ENCODE measurements at places on chromosomes 12 and 14.

DNA sequence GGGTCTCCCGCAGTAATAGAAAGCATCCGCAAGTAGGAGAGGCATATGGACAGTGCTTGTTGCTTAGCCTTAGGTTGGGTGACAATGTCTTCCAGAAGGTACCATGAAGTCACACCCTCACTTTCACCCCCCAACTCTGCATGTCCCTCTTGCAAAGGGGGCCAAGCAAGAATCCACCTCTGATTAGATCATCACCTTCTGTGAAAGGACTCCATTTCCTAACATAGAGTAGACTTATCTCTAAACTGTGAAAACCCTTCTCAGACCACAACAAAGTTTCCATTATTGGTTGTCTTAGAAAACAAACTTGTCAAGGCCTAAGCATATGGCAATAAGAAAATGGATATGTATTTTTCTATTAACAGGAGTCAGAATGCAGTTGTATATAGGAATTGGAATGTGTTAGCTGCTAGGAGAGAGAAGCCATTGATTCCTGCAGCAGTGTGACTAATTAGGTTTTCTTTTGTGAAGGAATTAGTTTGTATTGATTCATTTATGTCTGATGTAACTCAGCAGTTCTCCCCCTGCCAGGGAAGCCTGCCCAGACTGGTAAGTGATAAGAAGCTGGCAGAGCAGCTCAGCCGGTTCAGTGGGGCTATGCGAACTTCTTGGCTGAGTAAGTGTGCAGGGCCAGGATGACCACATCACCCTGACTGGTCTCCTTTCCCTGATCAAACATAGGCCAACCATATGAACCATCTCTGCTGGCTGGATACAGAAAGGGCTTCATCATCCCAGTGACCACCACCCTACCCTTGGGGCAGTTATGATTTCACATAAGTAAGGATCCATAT is 107.3 kb upstream of the CCDC196 start:
- DNase-seq: no peak

DNA sequence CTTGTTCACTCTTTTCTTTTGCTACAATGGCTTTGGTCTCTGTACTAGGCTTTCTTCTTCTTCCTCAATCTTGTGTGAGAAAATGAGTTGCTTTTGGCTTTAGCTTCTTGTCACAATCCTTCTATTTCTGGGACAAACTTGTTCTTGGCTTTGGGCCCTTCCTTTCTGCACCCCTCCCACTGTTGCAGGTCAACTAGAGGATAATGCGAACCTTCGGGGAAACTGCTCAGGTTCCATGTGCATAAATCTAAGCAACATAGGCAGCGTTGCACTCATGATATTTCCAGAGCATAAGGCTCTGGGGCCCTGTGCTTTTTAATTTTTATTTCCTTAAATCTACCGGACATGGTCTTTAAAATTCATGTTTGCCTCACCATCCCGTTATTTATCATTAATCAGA is 89.8 kb upstream of the LRIG3 start:
- DNase-seq: no peak

GRCh38 chr12:29889737-29890136 is 106.0 kb upstream of the TMTC1 start:
- peak; percentile 67 for DNase-seq

GRCh38 chr12:68007033-68007432 is 17.8 kb downstream of the IFNG-AS1 start:
- DNase-seq: no peak

DNA sequence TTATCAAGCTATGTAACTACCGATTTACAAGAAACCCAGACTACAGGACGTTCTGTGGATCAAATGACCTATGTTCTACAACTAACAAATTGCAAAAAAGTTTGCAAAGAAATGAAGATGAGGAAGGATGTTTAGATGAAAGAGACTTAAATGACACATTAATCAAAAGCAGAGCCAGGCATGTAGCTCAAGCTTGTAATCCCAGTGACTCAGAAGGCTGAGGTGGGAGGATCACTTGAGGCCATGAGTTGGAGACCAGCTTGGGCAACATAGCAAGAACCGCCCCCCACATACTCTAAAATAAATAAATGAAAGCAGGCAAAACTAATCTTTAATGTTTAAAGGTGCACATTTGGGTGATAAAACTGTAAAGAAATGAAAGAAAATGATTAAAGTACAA is 331.9 kb downstream of the BTG1 start:
- DNase-seq: no peak

GRCh38 chr12:87794854-87795253 is 234.3 kb downstream of the C12orf50 start:
- DNase-seq: no peak

DNA sequence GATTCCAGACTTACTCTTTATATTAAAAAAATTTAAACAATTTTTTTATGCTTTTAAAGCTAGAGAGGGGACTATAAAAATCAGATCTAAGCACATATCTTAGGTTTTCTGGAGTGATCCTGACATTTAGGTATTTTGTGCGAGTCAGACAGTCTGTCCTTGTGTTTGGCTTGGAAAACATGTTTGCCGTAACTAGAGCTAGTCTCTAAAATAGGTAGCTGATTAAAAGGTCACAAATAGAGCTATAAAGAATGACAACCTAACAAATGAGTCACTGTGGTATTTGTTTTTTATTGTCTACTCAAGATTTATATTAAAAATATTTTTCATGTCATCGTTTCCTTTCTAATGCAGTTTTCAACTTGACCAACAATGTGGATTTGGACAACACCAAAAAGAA is 73.4 kb downstream of the MNAT1 start:
- no peak for DNase-seq

DNA sequence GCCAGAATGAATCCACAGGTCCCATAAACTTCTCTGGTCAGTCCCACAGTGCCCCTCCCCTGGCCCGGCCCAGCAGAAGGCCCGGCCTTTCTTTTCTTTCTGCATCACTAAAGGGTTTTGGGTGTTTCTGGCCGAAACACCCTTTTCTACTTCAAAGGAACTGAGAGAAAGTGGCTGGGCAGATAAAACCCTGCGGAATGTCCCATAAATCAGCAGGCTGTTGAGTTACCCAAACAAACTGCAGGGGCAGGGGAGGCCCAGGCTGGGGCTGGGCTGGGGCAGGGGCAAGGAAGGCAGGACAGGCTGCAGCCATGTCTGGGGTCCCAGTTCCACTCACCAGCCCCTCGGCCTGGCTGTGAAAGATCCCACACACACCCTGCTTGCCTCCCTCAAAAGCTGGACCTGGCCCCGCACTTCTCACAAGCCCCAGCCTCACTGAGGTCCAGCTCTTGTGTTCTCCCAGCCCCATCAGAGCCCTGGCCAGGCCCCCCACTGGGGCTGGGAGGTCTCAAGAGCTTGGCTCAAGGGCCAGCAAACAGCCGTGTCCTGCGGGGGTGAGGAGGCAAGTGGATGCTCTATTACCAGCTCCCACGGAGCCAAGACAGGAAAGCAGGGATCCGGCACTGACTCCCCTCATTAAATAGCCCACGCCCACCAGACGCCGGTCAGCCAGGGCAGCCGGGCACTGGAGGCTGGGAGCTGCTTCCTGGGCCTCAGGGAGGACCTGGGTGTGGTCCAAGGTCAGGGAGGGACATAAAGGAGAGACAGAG is 41.9 kb downstream of the CCNK start:
- no peak for DNase-seq

DNA sequence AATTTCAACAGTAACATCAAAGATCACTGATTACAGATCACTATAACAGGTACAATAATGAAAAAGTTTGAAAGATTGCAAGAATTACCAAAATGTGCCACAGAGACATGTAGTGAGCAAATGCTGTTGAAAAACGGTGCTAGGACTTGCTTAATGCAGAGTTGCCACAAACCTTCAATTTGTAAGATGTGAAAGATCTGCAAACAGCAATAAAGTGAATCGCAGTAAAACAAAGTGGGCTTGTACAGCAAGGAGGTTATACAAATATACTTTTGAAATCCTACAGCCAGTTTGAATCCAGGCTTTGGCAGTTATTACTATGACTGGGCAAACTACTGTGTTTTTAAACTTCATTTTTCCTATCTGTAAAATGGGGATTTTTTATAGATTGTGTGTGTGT is 1.0 kb upstream of the PLEKHA5 start:
- DNase-seq: no peak

DNA sequence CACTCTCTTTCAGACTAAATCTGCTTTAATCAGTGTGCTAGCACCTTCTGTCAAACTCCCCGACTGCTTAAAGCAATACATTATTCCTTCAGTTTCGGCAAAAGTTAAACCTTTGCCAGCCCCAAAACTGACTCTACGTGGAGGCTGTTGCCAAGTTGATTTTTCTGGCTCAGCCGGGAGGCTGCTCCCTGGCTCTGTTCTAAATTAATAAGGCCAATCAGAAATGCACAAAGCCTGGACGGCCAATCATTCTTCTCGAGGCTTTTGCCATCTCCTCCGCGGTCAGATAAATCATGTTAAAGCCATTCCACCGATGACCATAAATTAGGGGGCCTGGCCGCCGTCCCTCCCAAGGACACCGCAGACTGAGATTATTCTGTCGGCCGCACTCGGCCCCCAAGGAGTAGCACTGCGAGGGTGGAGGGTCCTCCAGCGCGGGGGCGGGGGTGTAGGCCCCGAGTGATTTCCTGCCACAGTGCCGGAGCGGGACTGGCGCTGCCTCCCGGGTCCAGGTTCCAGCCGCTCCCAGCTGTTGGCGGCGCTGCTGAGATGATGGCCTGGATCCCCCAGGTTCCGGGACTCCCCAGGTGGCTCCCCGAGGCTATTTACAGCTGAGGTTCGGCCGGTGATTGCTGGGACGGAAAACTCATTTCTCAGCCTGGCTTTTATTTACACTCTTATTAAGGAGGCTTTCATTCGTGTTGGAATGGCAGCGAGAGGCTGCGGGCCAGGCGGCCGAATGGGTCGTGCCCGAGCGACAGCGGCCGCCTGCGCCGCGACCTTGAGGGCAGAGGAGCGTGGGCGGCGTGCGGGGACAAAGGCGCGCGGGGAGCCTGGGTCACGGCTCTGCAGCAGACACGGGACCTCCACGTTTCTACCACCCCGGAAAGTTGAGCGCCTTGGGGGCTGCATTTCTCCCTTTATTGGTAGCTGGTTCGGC is 165.1 kb downstream of the MON2 start:
- DNase-seq: peak; percentile 81

- DNase-seq: peak; percentile 84
Measured at GRCh38 chr12:51922762-51923505, 15.6 kb downstream of the ACVRL1 start.

DNA sequence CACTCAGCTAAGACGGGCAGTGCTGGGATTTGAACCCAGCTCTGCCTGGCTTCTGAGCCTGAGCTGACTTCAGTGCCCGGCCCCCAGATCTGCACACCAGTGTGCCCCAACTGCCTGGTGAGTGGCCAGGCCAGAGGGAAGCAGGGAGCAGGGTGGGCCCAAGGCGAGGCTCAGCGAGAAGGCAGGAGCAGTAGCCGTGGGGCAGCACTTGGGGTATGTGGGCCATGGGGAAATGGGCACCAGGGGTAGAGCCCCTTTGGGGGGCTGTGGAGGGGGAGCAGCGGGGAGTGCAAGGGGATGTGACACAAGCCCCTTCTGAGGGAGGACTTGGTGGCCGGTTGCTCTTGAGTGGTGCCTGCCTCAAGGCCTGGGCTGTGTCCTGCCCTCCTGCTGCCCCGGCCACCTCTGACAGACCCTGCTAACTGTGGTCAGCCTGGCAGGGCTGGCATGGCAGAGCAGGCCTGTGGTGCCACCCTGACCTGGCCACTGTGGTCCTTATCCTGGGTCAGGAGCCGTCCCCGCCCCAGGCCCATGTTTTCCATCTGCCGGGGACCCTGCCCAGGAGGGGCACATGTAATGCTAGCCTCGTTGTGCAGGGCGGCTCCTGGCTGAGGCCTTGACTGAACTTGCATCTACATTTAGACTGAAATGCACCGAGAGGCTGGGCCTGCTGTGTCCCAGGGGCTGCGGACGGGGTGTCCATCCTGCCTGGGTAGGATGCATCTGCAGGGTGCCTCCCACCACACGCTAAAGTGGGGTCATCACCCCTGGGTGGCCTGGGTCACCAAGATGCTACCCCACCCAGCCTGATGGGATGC is 90.5 kb downstream of the KIF26A start:
- DNase-seq: no peak

- DNase-seq: peak; percentile 95
Measured at GRCh38 chr12:116434155-116435011, 124.8 kb upstream of the MAP1LC3B2 start.

DNA sequence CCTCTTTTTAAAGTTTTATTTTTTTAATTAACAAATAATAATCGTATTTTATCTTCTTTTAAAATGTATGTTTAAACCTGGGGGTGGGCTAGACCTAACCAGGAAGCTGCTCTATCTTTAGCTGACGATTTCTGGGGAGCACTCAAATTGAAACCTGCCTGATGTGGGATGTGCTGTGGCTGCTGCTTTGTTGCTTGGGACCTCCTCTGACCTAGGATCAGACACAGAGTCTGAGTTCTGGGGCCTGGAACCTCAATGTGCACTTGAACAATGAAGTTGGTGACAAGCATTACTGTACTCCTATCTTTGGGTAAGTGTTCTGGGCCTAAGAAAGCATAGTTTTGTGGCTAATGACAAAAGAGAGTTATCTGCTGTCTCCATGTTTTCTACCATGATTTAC is 386.7 kb downstream of the DAD1 start:
- DNase-seq: no peak

- DNase-seq: no peak
Measured at GRCh38 chr14:33359288-33359881, 420.7 kb downstream of the NPAS3 start.

GRCh38 chr14:87059060-87059839 is 933.7 kb downstream of the GALC start:
- no peak for DNase-seq

DNA sequence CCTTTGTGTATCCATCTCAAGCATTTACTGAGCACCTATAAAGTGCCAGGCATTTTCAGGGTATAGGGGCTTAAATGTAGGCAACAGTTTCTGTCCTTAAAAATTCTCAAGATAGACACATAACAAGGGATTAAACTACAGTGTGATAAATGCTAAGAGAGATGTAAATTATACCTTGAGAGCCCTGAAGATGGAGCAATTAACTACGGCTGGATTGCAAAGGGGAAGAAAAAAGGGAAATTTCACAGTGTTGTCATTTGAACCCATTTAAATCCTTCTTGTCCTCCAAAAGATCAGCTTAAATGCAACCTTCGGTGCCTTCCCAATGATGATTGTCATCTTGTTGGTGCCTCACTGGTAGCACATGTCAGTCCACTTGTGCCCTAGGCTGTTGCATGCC is 11.5 kb upstream of the IL26 start:
- DNase-seq: no peak

GRCh38 chr14:100359881-100360280 is 36.7 kb downstream of the SLC25A47 start:
- DNase-seq: no peak

GRCh38 chr12:80187660-80188090 is 88.3 kb downstream of the OTOGL start:
- no peak for DNase-seq

GRCh38 chr14:93150227-93151208 is 34.2 kb downstream of the MOAP1 start:
- DNase-seq: no peak

DNA sequence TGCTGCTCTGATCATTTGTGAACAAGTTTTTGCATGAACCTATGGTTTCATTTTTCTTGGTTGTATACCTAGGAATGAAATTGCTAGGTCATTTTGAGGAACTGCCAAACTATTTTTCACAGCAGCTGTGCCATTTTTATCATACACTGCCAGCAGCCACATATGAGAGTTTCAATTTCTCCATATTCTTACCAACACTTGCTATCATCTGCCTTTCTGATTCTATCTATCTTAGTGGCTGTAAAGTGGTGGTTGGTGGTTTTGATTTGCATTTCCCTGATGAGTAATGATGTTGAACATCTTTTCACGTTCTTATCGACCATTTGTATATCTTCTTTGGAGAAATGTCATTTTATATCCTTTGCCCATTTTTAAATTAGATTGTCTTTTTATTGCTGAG is 146.1 kb downstream of the C12orf75 start:
- no peak for DNase-seq

All from sigmoid colon (tissue), 7 donors.